ENCODE measurements at places on chromosomes 5 and 9.

DNA sequence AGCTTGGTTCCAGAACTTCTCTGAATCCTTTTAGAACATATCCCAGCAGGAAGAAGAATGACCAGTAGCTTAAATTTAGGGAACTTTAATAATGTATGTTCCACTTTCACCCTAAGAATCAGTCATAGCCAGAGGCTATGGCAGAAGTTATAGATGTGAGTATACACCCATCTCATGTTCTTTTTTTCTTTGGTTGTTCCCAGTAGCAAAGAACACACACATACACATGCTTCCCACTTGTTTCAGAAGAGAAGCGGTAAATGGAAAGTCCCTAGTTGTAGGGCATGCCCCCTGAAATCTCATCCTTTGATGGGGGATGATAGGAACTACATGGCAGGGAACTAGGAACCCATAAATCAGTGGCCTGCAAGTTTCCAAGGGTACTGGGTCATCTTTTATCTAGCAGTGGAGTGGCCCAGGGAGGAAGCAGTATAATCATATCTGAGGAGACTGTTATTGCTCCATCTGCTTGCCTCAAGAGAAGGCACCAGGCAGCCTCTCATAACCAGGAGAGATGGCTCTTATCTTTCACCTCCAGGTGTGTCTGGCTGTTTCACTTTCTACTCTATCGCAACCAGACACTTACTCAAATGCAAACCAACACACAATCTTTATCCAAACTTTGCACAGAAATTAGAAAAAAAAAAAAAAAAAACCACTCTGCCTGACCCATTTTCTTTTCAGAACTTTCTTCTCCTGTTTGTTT, 109.5 kb downstream of the SNCAIP start:
- no peak for DNase-seq

DNA sequence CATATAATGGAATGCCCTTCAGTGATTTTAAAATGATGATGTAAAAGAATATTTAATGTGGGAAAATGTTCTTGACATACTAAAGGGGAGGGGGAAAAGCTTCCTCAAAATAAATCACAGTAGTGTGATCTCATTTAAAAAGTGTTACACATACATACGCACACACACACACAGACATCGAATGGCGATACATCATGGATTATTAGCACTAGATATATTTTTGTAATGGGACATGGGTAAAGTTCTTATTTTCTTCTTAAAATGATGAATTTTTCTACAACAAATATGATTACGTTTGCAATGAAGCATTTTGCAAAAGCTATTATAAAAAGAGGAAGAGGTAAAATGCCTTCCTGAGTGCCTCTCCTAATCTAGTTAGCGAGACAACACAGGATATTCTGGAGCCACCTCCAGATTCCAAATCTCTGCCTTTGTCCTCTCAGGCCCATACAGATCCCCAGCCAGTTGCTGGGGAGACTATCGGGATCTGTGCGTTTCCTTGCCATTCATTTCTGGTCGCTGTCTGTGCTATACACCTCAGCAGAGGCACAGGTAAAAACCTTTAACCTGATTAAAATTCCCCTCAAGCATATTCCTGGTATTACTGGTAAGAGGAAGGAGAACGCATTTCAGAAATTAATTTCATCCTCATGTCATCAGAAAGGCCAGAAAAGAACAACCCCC, 69.6 kb downstream of the SLC28A3 start:
- DNase-seq: no peak

DNA sequence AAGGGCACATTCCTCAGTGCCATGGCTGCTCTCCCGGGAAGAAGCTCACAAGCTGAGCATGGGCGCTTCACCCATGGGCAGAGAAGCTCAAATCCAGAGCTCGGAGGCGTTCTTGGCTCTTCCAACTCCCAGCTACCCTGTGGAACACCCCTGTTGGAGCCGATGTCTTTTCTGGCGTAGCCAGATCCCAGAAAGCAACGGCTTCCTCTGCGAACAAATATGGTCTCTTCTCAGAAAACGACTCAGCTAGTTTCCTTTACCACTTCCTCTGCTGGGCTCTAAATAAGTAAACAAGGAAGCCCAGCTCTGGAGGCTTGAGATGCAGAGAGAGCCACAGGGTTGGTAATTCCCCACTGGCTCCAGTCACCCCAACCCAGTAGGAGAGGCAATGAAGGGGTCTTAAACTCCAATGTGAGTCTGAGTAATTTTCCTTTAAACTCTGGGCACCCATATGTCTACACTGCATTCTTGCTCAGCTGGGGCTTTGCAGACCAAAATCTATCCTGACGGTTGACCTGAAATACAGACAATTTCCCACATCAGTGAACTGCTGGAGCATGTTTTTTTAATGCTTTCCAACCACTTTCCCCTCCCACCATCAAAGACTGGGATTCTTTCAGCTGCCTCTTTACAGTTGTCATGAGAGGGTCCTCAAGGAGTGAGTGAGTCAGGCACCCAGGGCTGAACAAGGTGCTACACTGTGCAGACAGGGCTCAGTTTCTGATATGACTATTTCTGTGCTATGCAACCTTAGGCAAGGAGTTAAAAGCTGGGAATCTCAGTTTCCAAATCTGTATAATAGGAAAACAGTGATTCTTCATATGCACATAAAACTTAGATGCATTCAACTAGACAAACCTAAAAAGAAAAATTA, at the start of gene LCP2:
TSS of gene LCP2 (minus strand) at position 189 of the 874 bp plus-strand sequence. CDS start at position 23, 166 bp downstream.
- DNase-seq: no peak

DNA sequence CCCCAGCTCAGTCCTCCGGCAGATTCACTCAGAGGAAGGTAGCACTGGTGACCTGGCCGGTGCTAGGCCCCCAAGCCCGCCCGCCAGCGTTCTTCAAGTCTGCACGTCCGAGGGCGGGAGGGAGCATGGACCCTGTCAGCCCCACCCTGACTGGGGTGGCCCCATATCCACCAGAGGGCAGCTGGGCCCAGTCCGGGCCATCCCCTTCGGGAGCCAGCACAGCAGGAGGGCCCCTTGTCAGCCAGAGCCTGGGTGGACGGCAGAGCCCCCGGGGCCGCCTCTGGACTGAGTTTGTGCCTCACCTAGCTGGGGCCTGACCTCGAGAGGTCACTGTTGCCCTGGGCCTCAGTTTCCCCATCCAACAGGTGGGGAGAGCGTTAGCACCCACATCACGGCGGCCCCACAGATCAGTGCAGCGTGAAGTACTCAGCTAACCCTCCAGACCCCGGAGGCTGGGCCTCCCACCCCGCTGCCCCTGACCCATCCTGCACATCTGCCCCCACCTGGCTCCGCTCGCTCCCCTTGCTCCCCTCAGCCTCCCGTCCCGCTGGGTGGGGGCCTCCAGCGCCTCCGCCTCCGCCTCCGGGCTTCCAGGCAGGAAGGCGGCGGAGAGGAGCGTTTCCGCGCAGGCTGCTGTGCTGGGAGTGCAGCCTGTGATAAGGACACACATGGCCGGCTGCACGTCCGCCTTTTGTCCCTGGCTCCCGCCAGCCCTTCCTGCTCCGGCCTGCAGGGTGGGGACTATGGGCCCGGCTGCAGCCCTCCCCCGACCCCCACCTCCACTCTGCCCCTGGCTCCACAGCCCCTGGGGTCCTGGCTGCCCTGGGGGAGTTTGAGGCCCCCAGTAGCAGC, 16.6 kb upstream of the EGFL7 start:
- no peak for DNase-seq

DNA sequence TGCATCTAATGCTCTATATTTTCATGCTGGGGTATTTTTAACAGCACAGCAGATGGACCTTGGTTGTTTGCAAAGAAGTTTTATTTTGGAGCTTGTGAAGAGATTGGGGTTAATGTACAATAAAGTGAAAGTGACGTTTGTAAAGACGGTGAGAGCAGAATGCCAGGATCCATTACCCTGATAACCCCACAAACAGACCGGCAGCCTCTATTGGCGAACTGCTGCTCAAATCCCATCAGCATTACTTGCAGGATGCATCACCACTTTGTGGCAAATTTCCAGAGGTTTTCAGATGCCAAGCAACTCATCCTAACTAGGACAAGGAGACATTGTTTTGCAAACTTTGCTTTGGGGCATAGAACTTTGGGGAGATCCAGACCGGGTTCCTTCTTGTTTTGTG, 383.3 kb upstream of the ZNF462 start:
- DNase-seq: no peak

- DNase-seq: no peak
These were observed 42.1 kb downstream of the CDC42SE2 start for GRCh38 chr5:131305906-131306305.

DNA sequence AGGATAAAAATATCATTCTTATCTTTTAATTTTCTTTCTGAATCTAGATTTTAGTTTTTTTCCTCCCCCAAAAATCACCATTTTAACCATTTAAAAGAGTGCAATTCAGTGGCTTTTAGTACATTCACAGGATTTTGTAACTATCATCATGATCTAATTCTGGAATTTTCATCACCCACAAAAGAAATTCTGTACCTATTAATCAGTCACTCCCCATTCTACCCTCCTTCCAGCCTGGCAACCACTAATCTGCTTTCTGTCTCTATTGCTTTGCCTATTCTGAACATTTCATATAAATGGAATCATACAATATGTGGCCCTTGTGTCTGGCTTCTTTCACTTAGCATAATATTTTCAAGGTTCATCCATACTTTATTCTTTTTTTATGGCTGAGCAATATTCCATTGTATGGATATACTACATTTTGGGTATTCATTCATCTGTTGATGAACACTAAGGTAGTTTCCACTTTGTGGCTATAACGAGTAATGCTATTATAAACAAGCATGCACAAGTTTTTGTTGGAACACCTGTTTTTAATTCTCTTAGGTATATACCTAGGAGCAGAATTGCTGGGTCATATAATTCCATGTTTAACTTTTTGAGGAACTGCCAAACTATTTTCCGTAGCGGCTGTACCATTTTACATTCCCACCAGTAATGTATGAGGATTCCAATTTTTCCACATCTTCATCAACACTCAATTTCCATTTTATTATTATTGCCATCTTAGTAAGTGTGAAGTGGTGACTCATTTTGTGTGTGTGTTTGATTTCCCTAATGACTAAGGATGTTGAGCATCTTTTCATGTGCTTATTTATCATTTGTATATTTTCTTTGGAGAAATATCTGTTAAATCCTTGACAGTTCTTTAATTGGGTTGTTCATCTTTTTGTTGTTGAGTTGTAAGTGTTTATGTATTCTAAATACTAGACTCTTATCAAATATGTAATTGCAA, 340.3 kb downstream of the CWC27 start:
- no peak for DNase-seq

- DNase-seq: no peak
These were observed 129.6 kb upstream of the GRHPR start for GRCh38 chr9:37292896-37293295.

- DNase-seq: no peak
These were observed 5.1 kb downstream of the IQGAP2 start for GRCh38 chr5:76408104-76408654.

- DNase-seq: no peak
These were observed 809 bp downstream of the TNIP1 start for GRCh38 chr5:151079838-151080612.

DNA sequence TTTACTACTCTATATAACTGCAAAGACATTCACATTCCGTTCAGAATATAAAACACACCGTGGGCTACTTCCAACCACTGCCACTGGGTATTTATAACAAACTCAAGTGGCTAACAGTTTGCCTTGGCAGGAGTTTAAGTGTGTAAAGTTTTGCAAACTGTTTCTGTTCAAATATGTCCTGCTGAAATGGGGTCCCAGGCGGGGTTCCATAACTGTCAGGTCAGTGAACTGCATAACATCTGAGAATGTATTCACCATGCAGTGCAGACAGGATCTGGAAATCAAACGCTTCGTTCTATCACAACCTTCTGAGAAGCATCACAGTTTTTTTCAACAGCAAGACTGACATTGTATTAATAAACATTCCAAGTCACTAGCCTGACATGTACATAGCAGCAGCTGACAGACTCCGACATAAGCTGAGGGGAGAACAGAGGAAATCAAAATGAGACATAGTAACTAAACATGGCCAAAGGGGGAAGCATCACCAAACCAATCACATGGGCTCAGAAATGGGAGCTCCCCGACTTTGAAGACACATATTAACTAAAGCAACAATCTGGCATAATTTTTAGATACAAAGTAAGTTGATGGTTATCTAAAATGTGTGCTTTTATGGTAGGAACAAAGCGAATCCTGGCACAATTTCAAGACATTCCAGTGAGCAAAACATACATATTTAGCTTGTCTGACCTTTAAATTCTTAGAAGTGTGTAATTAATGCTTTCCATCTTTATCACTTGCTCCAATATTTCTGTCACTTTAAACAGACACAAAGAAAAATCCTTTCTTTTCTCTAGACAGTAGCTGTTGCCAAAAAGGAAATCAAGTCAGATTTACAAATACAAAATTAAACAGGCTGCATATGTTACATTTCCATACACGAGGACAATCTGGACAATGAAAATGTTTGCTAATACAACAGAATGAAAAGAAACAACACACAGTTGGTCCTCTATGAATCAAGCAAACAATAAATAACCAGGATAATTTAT, 156.8 kb downstream of the MAPKAP1 start:
- no peak for DNase-seq

All from activated CD8-positive, alpha-beta memory T cell treated with anti-CD3 and anti-CD28 coated beads for 1 hour (primary cell).